AML-193 (cell line): ENCODE measurements at places on chromosomes 2 and 18.
A peak's percentile ranks its signal among the peaks of the same experiment; 100 is the strongest.

DNA sequence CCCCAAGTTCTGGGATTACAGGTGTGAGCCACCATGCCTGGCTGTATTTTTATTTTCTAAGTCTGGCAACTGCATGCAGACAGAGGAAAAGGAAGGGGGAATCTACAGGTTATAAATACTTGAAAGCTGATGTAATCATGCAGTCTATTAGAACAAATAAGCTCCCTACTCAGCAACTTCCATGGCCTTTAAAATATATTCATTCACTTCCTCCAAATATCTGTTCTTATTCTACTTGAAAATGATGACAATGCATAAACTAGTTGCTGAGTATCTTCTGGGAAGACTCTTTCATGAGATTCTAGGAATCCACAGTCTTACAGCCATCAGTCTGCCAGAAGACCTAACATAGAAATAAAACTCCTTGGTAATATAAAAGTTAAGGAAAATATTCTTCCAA is 66.9 kb upstream of the NCKAP5 start:
- DNase-seq: no peak

DNA sequence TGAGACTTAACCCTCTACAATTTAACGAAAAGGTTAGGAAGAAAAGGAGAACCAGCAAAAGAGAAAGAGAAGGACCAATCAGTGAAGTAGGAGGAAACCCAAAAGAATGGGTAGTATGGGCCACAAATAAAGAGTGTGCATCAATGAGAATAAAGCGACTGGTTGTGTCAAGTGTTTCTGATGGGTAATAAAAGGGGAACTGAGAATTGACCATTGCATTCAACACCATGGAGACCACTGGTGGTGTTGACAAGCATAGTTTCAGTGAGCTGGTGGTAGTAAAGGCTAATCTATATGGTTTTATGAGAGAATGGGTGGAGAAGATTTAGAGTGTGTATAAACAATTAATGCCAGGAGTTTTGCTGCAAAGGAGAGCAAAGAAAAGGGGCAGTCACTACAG is 75.4 kb downstream of the CSRNP3 start:
- DNase-seq: no peak

GRCh38 chr18:46275370-46275769 is 171.2 kb downstream of the HAUS1 start:
- no peak for DNase-seq

GRCh38 chr2:150062416-150062815 is 425.1 kb downstream of the RND3 start:
- DNase-seq: no peak

DNA sequence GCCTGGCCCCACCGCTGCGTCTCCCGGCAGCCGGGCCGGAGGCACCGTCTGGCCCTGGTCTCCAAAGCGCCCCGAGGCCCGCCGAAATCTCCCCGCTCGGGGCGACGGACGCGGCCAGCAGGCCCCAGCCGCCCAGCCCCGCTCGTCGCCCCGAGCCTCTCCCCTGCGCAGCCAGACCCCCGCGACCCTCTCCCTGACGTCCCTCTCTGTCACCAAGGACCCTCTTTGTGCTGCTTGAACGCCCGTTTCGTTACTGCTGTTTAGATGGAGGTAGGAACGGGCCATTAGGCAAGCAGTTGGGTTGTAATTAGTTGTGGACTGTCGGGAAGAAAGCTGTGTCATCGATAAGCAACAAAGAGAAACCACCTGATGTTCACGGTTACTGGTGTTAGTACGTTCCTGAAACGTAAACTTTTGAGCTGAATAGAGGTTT is 686 bp downstream of the UBXN4 start:
- peak; percentile 46 for DNase-seq

GRCh38 chr18:35253655-35254287 is 12.9 kb downstream of the ZNF397 start:
- DNase-seq: no peak

- DNase-seq: no peak
Measured at GRCh38 chr18:78758496-78758895, 221.1 kb upstream of the SALL3 start.

GRCh38 chr2:92073036-92073814 is 2798.0 kb upstream of the TEKT4 start:
- no peak for DNase-seq

DNA sequence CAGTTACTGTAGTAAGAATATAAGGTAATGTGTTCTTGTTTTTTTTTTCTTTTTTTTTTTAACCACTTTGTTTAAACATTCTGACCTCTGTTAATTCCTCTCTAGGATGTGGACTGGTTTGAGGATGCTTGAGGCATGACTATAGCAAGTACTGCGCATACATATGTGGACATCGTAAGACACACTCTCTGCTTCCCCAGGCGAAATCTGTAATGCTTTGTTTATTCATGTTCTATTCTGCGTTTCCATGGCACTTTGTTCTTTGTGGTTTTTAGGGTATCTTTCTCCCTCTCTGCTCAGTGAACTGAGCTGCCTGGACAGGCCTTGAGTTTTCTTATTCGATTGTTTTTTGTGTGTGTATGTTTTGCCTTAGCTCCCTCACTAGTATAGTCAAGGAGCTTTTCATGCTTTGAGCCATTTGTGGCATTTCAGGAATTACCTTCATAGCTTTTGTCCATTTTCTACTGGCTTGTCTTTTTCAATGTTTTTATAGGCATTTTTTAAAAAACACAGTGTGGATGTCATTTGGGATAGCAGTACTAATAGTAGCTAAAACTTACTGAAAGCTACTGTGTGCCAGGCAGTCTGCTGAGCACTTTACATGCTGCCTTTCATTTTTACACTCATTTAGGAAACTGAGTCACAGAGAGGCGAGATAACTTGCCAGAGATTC is 1.9 kb upstream of the SH3BP4 start:
- DNase-seq: no peak

DNA sequence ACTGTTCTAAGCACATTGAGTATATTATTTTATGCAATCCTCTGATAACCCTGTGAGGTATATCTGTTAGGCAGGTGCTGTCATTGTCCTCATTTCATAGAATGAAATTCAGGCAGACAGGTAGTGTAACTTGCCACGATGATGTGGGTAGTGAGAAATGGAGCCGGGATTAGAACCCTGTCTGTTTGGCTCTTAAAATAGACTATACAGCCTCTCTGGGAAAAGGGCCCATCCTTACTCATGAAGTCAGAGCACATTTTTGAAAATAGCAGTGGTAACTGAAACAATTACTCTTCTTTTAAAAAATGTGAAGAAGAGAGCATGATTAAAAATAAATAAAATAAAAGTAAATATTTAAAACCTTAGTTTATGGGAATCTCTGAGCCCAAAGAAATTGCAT is 23.0 kb downstream of the FAM171B start:
- DNase-seq: no peak

DNA sequence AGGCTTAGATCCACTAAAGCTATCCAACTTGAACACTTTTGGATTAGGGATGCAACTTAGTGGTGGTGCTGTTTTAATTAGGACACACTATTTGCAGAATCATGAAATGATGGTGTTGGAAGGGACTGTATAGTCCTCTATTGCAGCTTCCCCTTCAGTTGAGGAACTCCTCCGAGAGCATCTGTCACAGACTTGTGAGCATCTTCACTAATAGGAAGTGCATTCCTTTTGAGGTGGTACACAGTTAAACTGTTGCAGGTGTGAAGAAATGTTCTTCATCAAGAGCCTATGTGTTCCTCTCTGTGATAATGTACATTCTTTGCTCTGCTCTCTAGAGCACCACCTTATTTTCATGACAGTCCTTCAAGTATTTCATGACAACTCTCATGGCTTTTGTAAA is 197.4 kb downstream of the CAMKMT start:
- no peak for DNase-seq

- peak; percentile 71 for DNase-seq
Measured at GRCh38 chr18:32040936-32041335, 22.3 kb downstream of the RNF125 start.

DNA sequence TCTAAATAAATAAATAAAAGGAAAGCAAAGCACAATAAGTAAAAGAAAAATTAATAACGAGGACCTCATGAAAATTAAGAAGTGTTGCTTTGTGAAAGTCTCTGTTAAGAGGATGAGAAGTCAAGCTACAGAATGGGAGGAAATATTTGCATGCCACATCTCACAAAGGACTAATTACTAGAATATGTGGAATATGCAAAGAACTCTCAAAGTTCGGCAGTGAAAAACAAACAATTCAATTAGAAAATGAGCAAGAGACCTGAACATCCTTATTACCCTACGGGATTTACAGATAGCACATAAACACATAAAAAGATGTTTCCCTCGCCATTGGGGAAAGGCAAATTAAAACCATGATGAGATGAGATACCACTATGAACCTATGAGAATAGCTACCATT is 23.3 kb downstream of the CYP26B1 start:
- DNase-seq: no peak

GRCh38 chr2:147398301-147398700 is 446.5 kb upstream of the ACVR2A start:
- DNase-seq: no peak

DNA sequence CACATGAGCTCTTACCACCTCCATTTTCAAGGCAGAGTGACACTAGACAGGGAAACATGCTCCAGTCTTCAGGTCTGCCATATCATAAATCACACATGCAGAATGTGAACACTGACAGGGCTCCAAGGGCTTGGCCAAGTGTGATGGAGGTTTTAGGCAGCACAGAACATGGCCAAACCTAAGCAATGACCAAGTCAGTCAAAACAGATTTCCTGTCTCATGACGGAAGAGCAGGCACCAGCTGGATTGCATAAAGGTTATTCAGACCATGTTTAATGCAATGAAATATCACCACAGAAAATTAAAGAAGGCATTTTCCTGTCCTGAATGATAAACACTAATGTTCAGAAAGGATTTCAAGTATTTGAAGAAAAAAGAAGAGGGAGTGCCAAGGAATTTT is 72.5 kb downstream of the SUMO1 start:
- DNase-seq: no peak

DNA sequence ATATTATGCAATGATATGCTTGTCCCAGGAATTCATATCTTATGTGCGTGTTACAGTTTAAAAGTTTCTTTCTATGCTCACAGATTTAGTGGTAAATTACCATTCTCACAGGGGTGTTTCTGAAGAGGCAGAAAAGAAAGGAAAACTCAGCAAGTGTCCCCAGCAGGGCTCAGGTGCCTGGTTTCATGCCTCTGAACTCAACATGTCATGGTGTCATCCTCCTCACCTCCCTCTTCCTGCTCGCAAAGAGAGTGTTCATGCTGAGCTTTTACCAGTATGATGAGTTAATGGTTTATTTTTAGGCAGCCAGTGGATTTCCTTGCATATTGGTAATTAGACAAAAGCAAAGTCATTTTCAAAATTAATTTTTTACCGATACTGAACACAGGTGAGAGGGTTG is 492.9 kb upstream of the ZEB2 start:
- DNase-seq: no peak

DNA sequence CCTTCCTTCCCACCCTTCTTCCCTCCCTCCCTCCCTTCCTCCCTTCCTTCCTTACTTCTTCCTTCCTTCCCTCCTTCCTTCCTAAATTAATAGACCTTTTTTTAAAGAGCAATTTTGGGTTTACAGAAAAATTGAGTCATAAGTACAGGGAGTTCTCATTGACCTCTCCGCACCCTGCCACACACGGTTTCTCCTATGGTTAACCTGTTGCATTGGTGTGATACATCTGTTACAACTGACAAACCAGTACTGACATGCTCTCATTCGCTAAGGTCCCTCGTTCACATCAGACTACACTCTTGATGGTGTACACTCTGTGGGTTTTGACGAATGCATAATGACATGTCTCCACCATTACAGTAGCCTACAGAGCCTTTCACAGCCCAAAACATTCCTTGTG is 11.6 kb upstream of the SDC1 start:
- DNase-seq: no peak

GRCh38 chr2:26767894-26768487 is 3.9 kb downstream of the SLC35F6 start:
- no peak for DNase-seq

DNA sequence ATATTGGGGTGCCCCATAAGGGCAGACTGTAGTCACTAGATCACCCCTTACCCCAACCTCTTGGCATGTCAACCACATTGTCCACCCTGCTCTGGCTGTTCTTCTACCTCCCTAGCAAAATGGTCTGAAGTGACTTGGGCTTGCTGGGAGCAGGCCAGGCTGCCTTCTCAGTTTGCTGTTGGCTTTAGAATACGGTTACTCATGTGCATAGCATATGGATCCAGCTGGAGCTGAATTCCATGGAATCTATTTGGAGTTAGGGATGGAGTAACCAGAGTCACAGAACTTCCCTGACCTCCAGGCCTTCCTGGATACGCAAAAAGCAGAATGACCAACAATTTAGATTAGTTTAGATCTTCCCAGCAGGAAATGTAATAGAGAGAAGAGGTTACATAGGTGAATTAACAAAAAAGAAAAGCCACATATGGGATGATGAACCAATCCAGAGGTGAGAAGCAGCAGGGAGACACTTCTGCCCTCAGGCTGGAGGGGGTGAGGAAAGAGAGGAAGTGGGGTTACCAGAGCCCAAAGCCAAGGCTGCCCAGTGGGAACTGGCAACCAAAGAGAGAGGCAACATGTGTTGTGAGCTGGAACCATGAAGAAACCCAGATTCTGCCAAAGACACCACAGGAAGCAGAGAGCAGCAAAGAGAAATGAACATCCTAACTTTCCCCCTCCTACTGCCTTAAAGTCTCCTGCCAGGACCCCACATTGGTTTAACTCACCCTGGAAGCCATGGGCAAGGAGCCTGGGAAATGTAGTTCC is 26.1 kb downstream of the PKDCC start:
- no peak for DNase-seq

GRCh38 chr2:46811379-46812310 is 104.0 kb downstream of the MCFD2 start:
- DNase-seq: no peak

- DNase-seq: no peak
Measured at GRCh38 chr2:210899131-210899530, 342.7 kb downstream of the CPS1 start.

DNA sequence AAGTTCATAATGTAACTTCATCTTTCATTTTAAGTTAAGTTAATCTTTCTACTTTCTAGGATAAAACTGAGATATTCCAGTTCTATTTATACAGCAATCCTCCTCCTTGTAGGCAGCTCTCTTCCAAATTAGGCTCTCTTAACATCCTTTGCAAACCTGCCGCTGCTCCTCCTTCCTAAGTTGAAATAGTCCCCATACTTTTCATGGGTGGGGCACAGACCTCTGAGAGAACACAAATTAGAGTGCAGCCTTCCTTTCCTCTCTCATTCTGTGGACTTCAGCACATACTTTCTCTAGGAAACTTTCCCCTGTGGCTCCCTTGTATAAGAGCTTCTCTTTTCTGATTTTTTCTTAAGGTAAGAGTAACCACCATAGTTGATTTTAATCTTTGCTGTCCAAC is 28.3 kb downstream of the TWSG1 start:
- no peak for DNase-seq

DNA sequence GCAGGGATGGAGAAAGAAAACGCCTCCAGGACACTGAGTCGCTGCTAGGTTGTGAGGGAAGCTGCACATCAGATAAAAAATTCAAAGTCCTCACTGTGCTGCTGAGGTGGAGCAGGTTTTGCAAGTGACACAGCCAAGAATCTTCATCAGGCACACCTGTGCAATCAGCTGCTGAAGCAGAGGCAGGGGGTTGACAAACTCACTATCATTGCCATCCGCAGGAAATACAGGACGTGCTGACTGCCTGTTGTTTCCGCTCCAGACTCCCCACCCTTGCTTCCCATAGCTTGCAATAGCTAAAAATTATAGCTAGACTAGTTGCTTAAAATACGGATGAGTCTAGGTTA is 147.8 kb upstream of the FHL2 start:
- DNase-seq: no peak

- no peak for DNase-seq
Measured at GRCh38 chr2:45253151-45253550, 243.9 kb upstream of the SIX2 start.
